ENCODE measurements at places on chromosomes 11 and 22.

- DNase-seq, result no peak
These were observed 543.4 kb downstream of the BUD13 start for GRCh38 chr11:116229236-116229970.

DNA sequence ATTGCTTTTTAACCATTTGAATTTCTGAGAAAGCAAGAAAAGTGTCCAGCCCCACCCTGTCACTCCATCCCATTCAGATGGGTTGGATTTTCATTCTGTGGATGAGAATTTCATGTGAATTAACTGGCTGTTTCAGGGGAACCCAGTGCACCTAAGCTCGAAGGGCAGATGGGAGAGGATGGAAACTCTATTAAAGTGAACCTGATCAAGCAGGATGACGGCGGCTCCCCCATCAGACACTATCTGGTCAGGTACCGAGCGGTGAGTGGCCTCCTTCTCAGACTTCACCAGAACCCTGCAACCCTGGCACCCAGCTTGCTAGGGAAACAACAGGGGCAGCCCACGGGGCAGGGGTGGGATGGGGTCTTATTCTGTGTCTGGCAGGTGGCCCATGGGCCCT, 58.6 kb upstream of the TTC12 start:
- DNase-seq, result no peak

DNA sequence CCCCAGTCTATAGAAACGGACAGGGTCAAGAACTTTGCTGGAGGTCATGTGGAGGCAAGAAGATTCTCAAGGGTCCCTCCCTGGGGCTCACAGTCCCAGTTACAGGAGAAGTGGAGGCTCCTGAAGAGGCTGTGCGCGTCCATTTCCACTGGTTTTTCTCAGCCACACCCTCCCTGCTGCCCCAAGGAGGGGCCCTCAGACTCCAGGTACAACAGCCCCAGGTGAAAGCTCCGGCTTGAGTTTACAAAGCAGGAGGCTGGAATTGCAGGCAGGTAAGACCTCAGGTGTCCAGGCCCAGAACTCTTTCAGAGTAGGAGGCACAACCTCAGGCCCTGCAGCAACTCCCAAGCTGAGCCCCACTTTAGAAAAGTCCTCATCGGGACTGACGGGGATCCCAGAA, 3.1 kb downstream of the SHANK2 start:
- DNase-seq, result no peak

DNA sequence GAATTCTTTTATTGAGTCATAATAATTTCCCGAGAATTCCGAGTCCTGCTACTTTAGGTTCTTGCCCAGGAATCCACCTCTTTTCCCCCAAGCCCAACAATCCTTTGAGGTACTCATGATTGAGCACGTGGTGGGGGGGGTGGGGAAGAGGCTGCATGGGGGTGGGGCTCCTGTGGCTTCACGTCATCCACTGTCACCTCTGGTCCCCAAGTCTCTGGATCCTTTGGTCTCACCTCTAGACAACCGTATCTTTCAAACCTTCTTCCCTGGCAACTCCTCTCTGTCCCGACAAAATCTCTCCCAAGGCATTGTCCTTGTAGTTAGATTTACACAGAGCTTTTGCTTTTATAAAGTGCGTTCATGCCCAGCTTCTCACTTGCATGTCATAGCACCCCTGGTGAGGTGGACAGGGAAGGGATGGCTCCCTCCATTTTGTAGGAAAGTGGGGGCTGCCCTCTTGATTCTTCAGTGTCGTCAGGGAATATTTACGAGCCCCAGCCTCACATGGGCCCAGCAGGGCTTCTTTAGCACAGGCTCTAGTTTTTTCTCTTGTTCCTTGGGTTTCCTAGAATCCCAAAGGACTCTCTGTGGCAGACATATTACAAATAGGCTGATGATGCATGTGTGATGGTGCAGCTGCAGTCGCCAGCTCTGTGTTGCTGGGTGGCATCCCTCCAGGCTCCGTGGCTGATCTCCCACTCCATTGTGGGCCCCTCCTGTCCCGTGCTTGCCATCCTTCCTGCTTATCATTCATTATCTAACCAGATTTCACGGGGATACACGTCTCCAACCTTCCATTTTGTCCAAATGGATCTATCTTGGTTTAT, 8.4 kb downstream of the UCP3 start:
- no peak for DNase-seq

GRCh38 chr11:5928271-5928670, 13.8 kb upstream of the OR56A3 start:
- DNase-seq, result no peak

DNA sequence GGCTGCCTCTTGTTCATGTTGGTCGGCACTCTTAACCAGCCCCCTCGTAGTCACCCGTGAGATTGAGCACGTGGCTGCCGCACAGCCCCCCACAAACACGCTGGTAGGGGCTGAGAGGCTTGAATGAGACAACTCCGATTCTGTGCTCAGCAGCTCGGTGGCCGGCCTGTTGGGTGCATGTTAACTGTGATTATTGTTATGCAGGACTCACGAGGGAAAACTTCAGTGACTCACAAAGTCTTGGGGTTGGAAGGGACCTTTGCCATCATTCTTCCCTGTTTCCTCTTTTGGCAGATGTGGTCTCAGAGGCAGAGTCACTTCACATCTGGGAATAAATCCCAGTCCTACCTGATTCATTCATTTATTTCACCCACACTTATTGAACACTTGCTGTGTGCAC, 75.2 kb downstream of the ADAMTS15 start:
- no peak for DNase-seq

DNA sequence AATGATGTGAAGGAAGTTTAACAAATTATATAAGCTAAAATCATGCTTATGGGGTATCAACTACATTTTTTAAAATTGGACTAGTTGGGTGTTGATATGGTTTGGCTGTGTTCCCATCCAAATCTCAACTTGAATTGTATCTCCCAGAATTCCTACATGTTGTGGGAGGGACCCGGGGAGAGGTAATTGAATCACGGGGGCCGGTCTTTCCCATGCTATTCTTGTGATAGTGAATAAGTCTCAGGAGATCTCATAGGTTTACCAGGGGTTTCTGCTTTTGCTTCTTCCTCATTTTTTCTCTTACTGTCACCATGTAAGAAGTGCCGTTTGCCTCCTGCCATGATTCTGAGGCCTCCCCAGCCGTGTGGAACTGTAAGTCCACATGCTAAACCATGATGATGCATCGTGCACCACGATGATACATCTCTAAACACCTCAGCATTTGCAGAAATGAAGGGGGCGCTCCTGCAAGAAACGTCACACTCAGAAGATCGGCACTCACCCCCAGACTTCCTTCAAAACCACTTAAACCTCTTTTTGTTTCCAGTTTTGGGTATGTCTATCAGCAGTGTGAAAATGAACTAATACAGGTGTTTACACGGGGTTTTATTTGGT, 340.0 kb downstream of the SHANK2 start:
- DNase-seq, result no peak

- no peak for DNase-seq
These were observed 24.8 kb downstream of the ADAMTS15 start for GRCh38 chr11:130473056-130473794.

GRCh38 chr11:3836903-3837302, 3.9 kb downstream of the RHOG start:
- DNase-seq, result no peak

DNA sequence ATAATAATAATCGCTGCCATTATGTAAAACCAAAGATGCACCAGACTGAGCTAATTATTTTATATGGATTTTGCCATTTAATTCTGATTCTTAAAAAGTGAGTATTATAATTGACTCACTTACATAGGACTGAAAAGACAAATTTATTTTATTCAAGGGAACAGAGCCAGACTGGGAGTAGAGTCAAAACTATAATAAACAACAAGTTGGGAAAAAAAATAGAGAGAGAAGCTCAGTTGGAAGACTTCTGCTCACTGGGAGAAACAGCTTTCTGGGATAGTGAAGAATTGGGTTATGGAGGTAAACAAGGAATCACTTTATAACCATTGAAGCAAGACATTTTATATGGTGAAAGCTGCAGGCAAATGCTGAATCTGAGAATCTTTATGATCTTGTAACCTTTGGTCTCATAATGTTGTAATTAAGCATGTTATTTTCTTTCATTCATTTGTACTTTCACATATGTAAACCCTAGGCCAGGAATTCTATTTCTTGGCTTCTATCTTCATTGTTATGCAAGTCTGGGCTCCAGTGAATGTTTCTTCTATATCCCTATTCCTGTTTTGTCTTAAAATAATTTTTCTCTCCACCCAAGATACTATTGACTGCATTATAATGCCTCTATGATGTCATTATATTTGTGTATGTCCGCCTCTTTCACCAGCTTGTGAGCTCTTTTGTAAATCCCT, 725.3 kb upstream of the CCDC179 start:
- DNase-seq, result no peak

DNA sequence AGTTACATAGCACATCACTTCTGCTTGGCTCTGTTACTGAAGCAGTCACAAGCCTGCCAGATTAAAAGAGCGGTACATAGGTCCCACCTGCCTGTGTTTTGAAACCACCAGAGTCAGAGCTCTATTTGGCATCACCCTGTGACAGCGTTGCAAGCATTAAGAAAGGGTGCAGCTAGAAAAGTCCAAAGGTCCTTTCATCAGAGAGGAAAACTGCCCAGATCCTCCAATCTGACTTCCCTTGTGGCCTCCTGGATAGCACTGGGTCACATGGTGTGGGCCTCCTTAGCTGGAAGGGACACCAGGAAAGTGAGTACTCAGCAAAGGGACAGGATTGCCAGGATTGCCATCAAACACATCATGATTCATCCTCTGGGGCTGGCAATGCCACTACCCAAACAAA, 22.9 kb downstream of the STX3 start:
- DNase-seq, result no peak

DNA sequence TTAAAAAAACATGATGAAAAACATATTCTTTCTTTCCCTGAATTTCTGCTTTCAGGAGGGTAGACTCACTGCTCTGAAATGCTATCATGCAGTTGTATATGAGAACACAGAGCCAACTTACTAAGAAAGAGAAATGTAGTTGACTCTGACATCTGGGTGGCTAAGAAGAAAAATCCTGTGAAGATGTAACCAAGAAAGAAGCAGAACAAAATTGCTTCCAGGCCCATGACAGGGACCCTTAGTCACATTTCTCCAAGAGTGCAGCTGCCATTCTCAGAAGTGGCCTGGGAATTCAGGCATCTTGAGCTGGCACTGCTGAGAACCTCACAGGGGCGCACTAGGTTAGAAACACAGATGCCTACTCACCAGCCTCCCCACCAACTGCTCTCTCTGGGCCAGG, 73.6 kb downstream of the RPL27A start:
- DNase-seq, result no peak

- DNase-seq, result no peak
These were observed 139.2 kb downstream of the LRRC4C start for GRCh38 chr11:41320238-41320637.

DNA sequence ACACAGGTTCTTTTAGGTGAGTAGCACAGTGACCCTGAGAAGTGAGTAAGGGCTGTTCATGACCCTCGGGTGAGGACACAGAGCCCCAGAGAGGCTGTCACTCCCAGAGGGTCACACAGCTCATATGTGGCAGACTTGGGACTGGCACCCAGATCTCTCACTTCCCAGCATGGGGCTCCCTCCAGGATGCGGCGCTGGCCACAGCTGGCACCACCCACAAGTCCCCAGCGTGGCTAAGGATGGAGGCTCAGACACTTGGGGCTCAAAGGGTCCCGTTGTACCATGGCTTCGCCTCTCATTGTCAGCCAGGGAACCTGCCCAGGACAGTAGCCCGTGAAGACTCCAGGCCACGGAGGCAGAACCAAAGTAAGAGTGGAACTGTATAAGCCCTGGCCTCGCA, 6.0 kb upstream of the SHISAL1 start:
- no peak for DNase-seq
